Progenitor cell of endocrine pancreas (in vitro differentiated cells): ENCODE measurements at places on chromosomes 2 and 18. TPM values are rescaled to one million over a fixed set of nuclear protein-coding genes. Genes with fewer than 3 reads are reported as not detected.
A peak's percentile ranks its signal among the peaks of the same experiment; 100 is the strongest.

The ACOXL gene
- total RNA-seq, result 0.19 and 0.27 TPM in 2 replicates

The SFTPB gene
- total RNA-seq, result not detected in 2 replicates

DNA sequence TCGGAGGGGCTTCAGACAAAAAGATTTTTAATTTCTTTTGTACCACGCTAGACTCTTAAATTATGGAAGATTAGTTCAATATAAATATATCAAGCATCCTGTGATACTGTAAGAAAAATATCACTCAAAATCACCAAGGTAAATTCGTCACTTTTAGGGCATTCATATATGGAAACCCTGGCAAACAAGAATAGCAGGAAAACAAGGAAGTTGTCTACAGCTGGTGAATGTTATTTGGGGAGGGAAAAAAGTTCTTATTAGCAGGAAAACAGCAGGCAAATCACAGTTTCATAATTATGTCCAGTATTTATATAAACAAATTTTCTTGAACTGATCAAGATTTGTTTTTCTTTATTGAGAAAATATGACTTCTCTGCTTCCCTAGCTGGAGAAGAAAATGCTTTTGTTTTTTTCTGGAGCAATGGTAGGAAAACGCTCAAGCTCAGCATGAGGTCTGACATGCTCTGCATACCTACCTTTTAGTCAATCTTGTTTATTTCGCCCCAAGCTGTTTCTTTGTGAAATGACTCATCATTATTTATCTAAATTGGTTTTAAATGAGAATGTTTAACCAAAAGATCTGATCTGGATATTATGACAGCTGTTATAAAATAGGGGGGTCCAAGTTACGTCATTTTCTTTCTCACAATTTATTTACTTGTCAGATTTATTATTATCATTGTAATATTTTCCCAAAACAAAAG lies 14.7 kb downstream of the LINC00305 start:
- DNase-seq, result no peak

The INHA gene
- 1.5 and 1.7 TPM in 2 replicates for total RNA-seq

DNA sequence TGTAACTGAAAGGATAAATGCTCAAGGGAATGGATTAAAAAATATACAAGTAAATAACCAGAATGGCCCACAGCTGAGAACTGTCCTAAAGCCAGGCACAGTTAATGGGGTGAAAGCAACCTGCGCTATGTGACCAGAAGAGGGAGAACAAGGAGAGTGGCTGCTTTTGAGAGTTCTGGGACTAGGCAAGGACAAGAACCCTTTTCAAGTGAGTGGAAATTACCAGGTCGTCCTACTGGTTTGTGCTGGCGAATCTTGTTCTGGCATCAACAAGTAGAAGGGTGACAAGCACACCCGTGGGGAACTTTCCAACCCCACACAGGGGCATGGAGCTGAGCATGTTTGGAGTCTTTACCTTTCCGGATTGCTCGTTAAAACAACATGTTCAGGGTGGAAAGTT lies 82.8 kb downstream of the TMEM17 start:
- no peak for DNase-seq

DNA sequence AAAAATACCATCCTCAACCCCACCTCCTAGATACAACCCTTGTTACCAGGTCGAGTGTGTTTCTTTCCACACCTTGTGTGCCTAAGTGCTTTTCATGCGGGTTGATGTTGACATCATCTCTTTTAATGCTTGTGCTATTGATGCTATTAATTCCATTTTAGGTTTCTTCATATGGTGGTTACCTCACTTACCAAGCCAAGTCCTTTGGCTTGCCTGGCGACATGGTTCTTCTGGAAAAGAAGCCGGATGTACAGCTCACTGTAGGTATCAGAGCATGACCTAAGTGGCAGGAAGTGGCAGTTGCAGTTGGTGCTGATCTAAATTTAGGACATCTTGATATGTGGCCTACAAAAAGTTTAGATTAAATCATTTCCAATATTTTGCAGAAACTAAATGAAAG lies 149.9 kb upstream of the TTC39C start:
- no peak for DNase-seq

The COLEC12 gene
- 0.55 and 0.69 TPM in 2 replicates for total RNA-seq

DNA sequence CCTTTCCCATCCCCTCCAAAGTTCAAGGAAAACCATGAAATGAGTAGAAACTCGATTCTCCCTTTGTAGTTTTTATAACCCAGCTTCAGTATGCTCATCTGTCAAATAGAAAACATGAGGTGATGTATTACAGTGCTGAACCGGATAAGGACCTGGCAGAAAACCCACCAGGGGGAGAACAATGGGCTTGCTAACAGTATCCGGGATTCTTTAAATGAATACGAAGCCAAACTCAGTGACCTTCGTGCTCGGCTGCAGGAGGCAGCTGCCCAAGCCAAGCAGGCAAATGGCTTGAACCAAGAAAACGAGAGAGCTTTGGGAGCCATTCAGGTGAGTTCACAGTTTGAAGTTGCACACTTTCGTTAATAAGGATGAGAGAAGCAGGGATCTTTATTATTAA lies 113.6 kb upstream of the TTC39C start:
- DNase-seq, result no peak

DNA sequence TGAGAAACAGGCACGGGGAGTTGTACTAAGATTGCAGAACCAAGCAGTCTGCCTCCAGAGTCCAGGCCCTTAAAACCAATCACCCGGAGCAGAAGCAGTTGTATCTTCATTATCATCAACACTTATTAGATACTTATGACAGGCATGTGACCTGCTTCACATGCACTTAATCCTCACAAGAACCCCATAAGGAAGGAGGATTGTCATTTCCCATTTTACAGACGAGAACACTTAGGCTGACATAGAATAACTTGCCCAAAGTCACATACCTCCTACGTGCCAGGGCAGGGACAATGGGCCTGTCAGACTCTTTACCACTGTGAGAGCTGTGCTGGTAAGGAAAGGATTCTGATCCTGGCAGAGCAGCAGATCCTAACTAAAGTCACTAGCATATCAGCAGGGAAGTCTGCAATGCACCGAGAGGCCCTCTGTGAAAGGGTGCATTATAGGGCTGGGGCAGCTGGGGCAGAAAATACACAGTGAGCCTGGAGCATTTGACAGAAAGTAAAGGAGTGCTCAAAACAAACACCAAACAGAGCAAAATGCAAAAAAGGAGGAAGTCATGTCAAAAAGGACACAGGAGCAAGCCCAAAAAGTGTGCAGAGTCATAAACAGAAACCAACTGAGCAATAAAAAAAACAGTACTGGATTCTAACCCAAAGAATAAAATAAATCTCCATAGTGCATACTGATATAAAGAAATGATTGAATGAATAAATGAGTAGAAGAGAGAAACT lies 55.9 kb upstream of the SP3 start:
- no peak for DNase-seq

The GNAL gene
- total RNA-seq, result 10.0 and 10.5 TPM in 2 replicates

The VWC2L gene
- 0.16 TPM in 1 of 2 replicates, not detected in the other for total RNA-seq

GRCh38 chr2:206981086-206981674 lies 41.9 kb downstream of the CPO start:
- no peak for DNase-seq

DNA sequence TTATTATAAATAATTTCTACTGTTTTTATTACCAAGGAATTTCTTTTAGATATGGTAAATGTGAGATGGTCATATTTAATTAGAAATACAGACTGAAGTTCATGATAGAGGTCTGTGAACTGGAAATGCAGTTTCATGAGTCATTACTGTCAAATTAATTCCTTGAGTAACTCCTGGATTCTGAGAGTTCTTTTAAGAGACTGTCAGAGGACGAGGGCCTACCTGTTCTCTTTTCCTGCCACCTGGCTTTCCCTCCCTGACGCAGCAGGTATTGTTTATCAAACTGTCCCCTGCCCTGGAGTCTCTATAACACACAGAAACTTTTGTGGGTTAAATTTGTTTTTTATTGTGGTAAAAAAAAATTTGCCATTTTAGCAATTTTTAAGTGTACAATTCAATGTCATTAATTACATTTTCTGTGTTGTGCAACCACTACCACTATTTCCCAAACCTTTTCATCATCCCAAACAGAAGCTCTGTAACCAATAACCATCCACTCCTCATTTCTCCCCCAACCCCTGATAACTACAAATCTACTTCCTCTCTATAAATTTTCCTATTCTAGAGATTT lies 142.6 kb downstream of the DIS3L2 start:
- no peak for DNase-seq

DNA sequence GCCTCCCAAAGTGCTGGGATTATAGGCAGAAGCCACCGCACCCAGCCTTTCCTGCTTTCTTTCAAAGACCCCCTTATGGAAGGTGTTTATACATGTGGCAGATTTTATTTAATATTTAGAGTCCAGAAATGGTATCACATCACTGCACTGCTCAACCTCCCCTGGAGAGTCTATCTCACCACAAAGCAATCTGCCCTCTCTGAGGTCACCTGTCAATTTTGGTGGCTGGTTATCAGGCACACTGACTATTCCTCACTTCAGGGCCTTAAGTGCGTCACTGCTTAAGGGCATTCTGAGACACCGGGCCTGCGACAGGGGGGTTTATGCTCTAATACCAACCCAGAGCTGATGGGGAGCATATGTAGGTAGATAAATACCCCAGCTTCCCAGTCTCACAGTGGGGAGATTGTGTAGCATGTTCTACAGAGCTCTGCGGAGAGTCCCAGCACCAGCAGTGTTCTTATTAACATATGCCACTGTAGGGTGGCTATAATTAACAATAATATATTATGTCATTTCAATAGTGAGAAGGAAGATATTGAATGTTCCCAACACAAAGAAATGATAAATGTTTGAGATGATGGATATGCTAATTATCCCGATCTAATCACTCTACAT lies 42.7 kb upstream of the ZDBF2 start:
- no peak for DNase-seq

The ALPG gene
- not detected in 2 replicates for total RNA-seq

The FAM124B gene
- total RNA-seq, result not detected in 2 replicates

- no peak for DNase-seq
These were observed 8.8 kb downstream of the PELI1 start for GRCh38 chr2:64135421-64135820.

GRCh38 chr2:222792001-222792611 lies 68.7 kb upstream of the ACSL3 start:
- no peak for DNase-seq

The PSMA8 gene
- total RNA-seq, result 0.29 TPM in 1 of 2 replicates, not detected in the other

The MOCOS gene
- total RNA-seq, result 2.0 and 3.0 TPM in 2 replicates

The LRP1B gene
- 0.57 and 1.4 TPM in 2 replicates for total RNA-seq

DNA sequence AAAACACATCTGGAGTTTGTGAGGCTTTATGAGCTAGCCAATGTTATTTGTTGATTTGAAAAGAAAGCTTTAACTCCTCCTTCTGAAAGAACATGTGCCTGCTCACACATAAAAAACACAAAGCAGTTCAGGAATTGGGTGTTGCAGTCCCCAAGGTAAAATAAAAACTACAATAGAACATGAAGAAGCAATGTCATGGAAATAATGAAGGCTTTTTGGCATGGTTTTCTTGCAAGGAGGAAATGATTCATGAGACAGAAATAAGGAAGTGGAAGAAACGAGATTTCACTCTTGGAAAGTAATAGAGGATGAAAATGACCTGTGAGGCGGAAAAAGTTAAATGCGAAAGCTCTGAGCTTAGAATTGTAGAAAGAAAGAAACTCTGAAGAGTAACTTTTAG lies 81.1 kb downstream of the TRIB2 start:
- no peak for DNase-seq

GRCh38 chr2:31219131-31219969 lies 2.0 kb upstream of the CAPN14 start:
- DNase-seq, result no peak

The KRCC1 gene
- 16.2 and 16.7 TPM in 2 replicates for total RNA-seq

DNA sequence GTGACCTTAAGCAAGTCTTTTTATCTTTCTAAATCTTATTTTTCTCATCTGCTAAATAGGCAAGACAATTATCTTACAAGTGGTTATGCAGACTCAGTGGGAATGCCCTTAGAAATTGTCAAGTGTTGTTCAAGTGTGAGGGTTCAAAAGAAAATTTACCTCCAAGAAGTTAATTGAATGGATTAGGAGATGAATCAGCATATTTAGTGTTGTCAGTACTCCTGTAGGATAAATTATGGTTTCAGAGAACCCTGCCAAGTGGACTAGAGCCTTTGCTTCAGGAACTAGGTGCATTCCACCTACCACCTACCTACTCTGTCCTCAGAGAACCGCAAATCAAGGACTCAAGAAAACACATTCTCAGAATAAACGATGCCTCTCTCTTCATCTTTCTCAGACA lies 69.8 kb upstream of the KCTD1 start:
- DNase-seq, result no peak

GRCh38 chr2:198756166-198756565 lies 701.6 kb downstream of the SATB2 start:
- DNase-seq, result no peak

The NR4A2 gene
- 7.9 and 8.3 TPM in 2 replicates for total RNA-seq

The RGPD6 gene
- 28.6 and 48.2 TPM in 2 replicates for total RNA-seq

The MTX2 gene
- 30.9 and 33.4 TPM in 2 replicates for total RNA-seq

GRCh38 chr2:236241181-236242056 lies 22.8 kb downstream of the ASB18 start:
- DNase-seq, result no peak

DNA sequence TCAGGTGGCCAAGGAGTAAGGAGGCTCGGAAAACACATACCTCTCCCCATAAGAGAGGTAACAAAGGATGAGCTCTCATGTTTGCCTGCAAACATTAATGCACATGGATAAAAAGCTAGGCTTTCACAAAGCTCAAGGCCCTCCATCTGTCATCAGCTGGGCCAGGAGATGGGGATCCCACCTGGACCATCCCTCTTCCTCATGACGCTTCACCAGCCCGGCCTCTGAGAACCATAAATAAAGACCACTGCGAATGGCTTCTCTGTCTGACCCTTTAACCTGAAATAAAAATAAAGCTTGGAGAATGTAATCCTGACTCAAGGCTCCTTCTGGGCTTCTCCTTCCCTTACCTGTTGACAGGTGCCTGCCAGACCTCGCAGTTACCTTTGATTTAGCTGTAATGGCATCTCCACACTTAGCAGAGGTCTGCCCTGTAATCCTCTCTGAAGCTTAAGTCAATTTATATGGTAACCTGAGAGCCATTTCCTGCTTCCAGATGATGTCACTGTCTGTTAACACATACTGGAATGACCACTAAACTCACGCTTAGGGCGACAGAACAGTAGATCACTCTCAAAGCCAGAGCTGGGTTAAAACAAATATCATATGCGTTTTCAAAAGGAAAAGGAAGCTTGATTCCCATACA lies 29.3 kb upstream of the FOXI3 start:
- DNase-seq, result no peak

The PTH2R gene
- total RNA-seq, result 2.5 and 3.5 TPM in 2 replicates

- peak; percentile 75 for DNase-seq
These were observed 2.2 kb upstream of the KCNH7 start for GRCh38 chr2:162840598-162841246.

The CAVIN2 gene
- total RNA-seq, result 0.11 and 0.17 TPM in 2 replicates

The CFC1 gene
- total RNA-seq, result 27.7 and 30.9 TPM in 2 replicates
